ENCODE measurements at places on chromosomes 13 and 19.

DNA sequence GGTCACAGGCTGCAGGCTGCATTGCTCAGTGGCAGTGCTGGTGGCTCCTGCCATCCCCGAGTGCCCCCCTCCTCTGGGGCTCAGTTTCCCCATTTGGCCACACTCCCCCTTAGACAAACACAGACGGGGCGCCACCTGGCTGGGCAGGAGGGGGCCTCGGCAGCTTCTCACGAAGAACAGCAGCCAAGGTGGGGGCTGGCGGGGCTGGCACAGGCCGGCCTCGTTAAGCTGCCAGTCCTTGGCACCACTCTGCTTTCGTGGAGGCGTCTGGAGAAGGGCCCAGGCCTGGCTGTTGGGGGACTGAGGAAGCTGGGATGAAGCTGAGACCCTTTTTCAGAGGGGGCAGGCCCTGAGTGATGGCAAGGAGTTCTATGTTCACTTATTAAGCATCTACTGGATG is 3.7 kb upstream of the ZNRF4 start:
- DNase-seq, result no peak

DNA sequence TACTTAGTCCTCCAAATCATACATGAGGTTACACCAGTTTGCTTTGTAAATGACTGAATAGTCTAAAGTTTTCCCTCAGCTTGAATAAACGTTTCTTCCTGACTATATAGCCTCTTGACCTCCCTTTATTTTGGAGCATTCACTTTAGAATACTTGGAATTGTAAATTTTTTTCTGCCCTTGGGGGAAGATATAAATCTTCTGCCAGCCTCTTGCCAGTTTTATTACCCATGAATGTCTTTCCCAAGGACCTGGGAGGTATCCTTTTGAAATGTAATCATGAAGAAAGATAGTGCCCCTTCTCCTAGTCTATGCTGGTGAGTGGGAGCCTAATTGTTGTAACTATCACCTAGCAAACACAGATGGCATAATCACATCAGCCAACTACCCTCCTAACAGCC is 2033.9 kb upstream of the PCDH20 start:
- no peak for DNase-seq

GRCh38 chr13:96996886-96997285 is 2.6 kb upstream of the OXGR1 start:
- DNase-seq, result no peak

GRCh38 chr13:46015366-46015765 is 37.2 kb downstream of the ZC3H13 start:
- no peak for DNase-seq

DNA sequence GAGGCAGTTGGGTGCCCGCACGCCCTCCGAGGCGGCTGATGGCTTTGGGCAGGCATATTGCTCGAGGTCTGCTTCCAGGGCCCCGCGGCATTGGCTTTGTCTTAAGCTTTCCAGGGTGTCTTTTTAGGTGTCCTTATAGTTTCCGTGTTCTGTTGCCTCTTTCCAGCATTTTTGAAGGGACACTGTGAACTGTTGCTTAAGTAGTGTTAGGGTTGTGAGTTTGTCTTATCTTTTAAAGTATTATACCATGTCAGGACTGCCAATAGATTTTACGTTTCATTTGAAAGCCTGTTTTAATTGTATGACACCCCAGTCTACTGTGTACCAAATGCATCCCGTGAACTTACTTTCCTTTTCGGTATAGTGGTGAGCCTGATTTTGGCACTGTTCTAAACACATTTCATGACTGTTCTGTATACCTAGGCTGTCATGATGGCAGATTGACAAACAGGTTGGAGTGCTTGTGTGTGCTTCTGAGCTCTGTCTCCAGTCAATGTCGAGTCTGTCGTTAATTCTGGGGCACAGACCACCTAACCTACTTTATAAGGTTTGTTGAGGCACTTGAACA is 656 bp downstream of the PCCA start:
- DNase-seq, result no peak

Measured in HT1080 (cell line).